ENCODE measurements at places on chromosomes 7 and 10. TPM values are rescaled to one million over a fixed set of nuclear protein-coding genes. Genes with fewer than 3 reads are reported as not detected.

Gene VWDE
- 2.9 TPM for total RNA-seq

Gene SPOCK2
- 46.9 TPM for total RNA-seq

Gene ELN
- 38.3 TPM for total RNA-seq

Gene ELAPOR2
- 5.6 TPM for total RNA-seq

GRCh38 chr10:99906470-99906869 lies 103.3 kb downstream of the DNMBP start:
- H3K36me3 ChIP-seq, result peaks cover 67% of the 10 kb centered on the region
- H3K27me3 ChIP-seq, result no peaks in the 10 kb centered on the region
- H3K27ac ChIP-seq, result no peak overlapping the region
- DNase-seq, result no peak
- H3K4me1 ChIP-seq, result no peaks in the 10 kb centered on the region

DNA sequence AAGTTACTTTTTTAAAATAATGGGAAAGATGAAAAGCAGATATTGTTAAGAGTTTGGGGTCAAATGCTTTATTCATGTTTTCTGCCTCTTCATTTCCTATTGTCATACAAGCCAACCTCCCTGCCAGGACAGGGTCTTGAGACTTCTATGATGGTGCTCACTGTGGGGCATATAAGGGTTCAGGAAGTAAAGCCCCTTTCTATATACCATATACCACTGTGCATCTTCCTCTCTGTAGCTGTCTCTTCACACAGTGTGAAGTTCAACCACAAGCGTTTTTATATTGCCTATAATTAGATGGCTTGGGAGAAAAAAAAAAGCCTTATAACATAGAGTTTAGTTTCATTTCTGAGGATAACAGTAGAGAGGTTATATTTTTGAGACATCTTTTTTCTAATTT lies 389.8 kb upstream of the SORCS1 start:
- H3K36me3 ChIP-seq, result no peaks in the 10 kb centered on the region
- DNase-seq, result no peak
- H3K27me3 ChIP-seq, result no peaks in the 10 kb centered on the region
- no peak overlapping the region for H3K27ac ChIP-seq
- H3K4me3 ChIP-seq, result no peak overlapping the region

- H3K4me1 ChIP-seq, result no peaks in the 10 kb centered on the region
- H3K36me3 ChIP-seq, result no peaks in the 10 kb centered on the region
- H3K27ac ChIP-seq, result no peak overlapping the region
- H3K27me3 ChIP-seq, result no peaks in the 10 kb centered on the region
These were observed 251.4 kb downstream of the SDK1 start for GRCh38 chr7:3552499-3552898.

DNA sequence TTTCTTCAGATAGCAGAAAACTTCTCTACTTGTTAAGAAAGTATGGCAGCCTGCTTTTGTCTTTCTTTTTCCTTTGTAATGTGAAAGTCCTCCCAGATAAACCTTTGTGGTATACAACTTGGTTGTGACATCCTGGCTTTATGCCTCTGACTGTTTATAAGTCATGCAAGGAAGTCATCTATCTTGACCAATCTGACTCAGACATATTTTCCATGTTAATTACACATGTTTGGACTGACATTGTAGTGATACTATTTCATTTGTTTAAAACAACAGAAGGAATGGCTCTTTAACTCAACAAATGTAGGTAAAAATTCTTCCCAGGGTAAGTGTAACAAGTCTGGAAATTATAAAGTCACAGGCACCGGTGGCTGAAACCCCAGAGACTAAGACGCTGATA lies 341.6 kb upstream of the MEOX2 start:
- DNase-seq, result no peak
- no peak overlapping the region for H3K27ac ChIP-seq
- H3K4me3 ChIP-seq, result no peak overlapping the region
- no peaks in the 10 kb centered on the region for H3K27me3 ChIP-seq
- no peaks in the 10 kb centered on the region for H3K4me1 ChIP-seq
- no peaks in the 10 kb centered on the region for H3K36me3 ChIP-seq
